ENCODE measurements at places on chromosomes 16 and 17. TPM values are rescaled to one million over a fixed set of nuclear protein-coding genes. Genes with fewer than 3 reads are reported as not detected.

The MSRB1 gene
- 37.8 TPM for total RNA-seq

The ARHGDIG gene
- total RNA-seq, result 3.6 TPM

The CLDN9 gene
- 0.33 TPM for total RNA-seq

The CACNA1H gene
- total RNA-seq, result 15.2 TPM
